A549 treated with AZD2906 at 1 μM for 4 hours (cell line): ENCODE measurements at places on chromosomes 5 and 9. TPM values are rescaled to one million over a fixed set of nuclear protein-coding genes. Genes with fewer than 3 reads are reported as not detected.

Gene INSL4
- 14.4 to 17.2 TPM (median 16.2 TPM) in 5 replicates for total RNA-seq

Gene ST8SIA4
- total RNA-seq, result 0.21 to 0.49 TPM (median 0.29 TPM) in 5 replicates

Gene PLAC8L1
- 0.14 to 0.30 TPM in 2 of 5 replicates, not detected in the others for total RNA-seq

Gene CHSY3
- 0.06 to 0.09 TPM (median 0.07 TPM) in 5 replicates for total RNA-seq

Gene PCBD2
- total RNA-seq, result 9.7 to 11.2 TPM (median 10.7 TPM) in 5 replicates

Gene FOXD4L4
- 0.06 to 0.13 TPM (median 0.06 TPM) in 4 of 5 replicates, not detected in the other for total RNA-seq

Gene MYOT
- total RNA-seq, result 0.08 to 0.27 TPM (median 0.13 TPM) in 3 of 5 replicates, not detected in the others

Gene BTNL8
- 0.06 TPM in 1 of 5 replicates, not detected in the others for total RNA-seq

Gene SETX
- total RNA-seq, result 17.5 to 22.7 TPM (median 18.2 TPM) in 5 replicates

Gene LCN15
- total RNA-seq, result 0.05 to 0.09 TPM (median 0.09 TPM) in 3 of 5 replicates, not detected in the others

Gene LCN1
- 0.17 to 0.26 TPM (median 0.20 TPM) in 3 of 5 replicates, not detected in the others for total RNA-seq

Gene CD180
- total RNA-seq, result not detected in 5 replicates

Gene HMGXB3
- total RNA-seq, result 30.6 to 34.7 TPM (median 32.9 TPM) in 5 replicates

Gene ALAD
- total RNA-seq, result 12.9 to 17.1 TPM (median 14.3 TPM) in 5 replicates

Gene SHROOM1
- total RNA-seq, result 7.2 to 10.4 TPM (median 10.0 TPM) in 5 replicates

Gene GABRA1
- not detected in 5 replicates for total RNA-seq

Gene CCL21
- not detected in 5 replicates for total RNA-seq

Gene ARL14EPL
- total RNA-seq, result 0.11 to 0.31 TPM (median 0.25 TPM) in 5 replicates

Gene SPATA31A3
- not detected in 5 replicates for total RNA-seq

Gene KIF12
- 1.3 to 1.9 TPM (median 1.5 TPM) in 5 replicates for total RNA-seq

Gene SLC22A5
- 56.2 to 59.5 TPM (median 59.0 TPM) in 5 replicates for total RNA-seq

Gene DDX4
- 0.02 to 0.09 TPM (median 0.08 TPM) in 3 of 5 replicates, not detected in the others for total RNA-seq

Gene AGXT2
- not detected in 5 replicates for total RNA-seq

Gene RPL7A
- 3,317 to 3,500 TPM (median 3,431 TPM) in 5 replicates for total RNA-seq

Gene SLC25A48
- 0.11 to 0.41 TPM (median 0.24 TPM) in 5 replicates for total RNA-seq

Gene KIF4B
- 0.01 to 0.06 TPM (median 0.03 TPM) in 4 of 5 replicates, not detected in the other for total RNA-seq

Gene TMEM38B
- total RNA-seq, result 13.8 to 14.7 TPM (median 14.2 TPM) in 5 replicates

Gene DCAF12
- 34.3 to 41.6 TPM (median 39.5 TPM) in 5 replicates for total RNA-seq

Gene SELENOP
- 0.15 to 0.58 TPM (median 0.37 TPM) in 5 replicates for total RNA-seq

Gene ZBED3
- 3.9 to 5.3 TPM (median 4.2 TPM) in 5 replicates for total RNA-seq

Gene NUTM2F
- 0.02 TPM in 1 of 5 replicates, not detected in the others for total RNA-seq

Gene OGN
- not detected in 5 replicates for total RNA-seq

Gene NDUFS6
- total RNA-seq, result 109 to 126 TPM (median 117 TPM) in 5 replicates

Gene LTC4S
- 0.28 TPM in 2 of 5 replicates, not detected in the others for total RNA-seq

Gene SCAMP1
- total RNA-seq, result 14.2 to 25.0 TPM (median 22.0 TPM) in 5 replicates

Gene DRD1
- 0.02 to 0.11 TPM (median 0.05 TPM) in 5 replicates for total RNA-seq

Gene PCDHA8
- total RNA-seq, result 0.02 to 0.09 TPM (median 0.07 TPM) in 5 replicates

Gene MBLAC2
- 1.8 to 3.0 TPM (median 2.6 TPM) in 5 replicates for total RNA-seq
